ENCODE measurements at places on chromosomes 3 and 15.

DNA sequence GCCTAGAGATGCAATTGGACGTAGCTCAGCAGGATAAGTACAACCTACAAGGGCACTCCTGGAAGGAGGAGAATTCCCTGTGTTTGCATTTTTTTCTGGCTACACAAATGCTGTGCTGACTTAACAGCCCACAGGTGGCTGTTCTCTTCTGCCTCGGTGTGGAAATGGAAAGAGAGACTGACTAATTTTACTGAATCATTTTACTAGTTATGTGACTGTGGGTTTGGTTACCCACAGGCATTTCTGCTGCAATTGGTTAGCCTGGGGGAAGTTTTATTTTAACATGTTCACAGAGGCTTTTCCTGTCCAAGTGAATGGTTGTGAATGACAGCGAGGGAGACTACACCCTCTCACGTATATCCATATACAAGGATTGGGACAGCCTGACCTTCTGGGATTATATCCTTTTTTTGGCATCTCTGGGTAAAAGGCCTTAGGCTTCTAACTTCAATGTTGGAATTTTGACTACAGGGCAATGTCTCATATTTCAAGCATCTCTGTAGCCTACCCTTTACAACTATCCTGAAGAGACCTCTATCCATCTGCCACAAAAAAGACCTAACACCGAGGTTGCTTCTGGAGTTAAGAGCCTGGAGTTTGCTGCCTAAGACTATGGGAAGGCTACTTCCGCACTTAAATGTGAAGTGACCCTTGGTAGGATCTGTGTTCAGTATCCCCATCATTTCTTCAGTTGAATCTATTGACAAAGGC, 67.2 kb upstream of the TP63 start:
- DNase-seq: no peak

DNA sequence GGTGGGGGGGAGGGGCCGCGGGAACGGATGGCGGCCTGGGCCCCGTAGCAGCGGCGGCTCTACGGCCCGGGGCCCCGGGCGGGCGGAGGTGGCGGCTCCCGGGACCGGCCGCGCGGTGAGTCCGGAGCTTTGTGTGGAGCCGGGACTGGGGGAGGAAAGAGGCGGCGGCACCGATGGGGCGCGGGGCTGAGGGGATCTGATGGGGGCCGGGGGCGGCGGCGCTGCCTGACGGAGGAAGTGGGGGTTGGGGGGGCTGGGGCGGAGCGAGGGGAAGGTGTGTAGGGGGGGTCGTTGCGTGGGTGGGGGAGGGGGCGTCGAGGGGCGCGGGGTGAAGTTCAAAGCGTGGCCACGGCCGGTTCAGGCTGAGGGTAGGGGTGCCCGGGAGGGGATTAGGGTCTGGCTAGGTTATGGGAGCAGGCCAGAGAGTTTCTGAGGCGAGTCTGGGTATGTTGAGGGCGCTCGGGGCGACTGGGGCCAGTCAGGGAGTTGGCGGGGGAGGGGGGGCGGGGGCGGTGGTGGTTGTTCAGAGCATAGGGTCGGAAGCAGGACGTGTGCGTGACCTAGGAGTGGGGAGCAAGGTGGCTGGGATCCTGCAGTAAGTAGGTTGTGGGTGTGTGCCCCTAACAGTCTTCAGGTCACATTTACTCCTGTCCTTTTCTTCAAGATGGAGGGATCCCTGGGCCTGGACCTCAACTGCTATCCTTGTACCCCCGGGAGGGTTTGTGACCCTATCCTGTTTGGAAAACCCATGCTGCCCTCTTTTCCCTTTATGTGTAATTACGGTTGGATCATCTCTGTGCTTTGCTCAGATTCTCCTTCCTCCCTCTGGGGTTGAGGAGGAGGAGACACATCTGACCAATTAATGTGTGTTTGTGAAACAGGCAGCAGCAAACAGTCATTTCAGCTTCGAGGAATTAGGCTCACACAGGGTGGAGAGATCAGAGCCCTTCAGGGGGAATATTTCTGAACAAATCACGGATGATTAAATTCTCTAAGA, 644 bp downstream of the ZNF609 start:
- DNase-seq: no peak

GRCh38 chr3:127667119-127667681, 5.6 kb upstream of the ABTB1 start:
- DNase-seq: peak; percentile 52

DNA sequence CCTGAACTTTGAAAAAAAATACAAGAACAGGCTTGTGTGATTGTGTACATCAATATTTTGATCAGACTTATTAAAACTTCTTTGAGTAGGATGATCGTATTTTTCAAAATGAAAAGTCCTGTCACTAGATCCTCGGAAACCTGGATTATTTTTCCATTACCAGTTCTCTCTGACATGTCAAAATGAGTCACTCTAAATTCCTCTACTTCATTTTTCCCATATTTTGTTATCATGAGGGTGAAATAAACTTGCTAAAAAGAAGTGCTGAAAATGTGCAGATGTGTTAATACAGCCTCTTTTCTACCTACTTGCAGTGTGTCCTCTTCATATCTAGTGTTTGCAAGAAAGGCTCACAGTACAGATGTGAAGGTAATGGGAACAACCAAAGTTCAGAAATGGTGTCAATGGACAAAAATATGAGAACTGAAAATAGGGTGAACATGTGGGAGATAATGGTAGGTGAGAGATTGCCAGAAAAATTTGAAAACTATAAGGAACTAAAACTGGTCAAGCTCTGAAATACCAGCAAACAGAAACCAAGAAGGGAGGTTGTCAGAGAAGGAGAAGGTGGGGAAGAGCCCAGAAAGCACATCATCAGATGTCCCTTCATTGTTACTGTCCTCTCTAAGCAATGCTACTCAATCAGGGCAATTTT, 108.2 kb downstream of the EOMES start:
- no peak for DNase-seq

GRCh38 chr15:49991587-49991986, 127.4 kb downstream of the ATP8B4 start:
- DNase-seq: no peak

- no peak for DNase-seq
These were observed 16.8 kb downstream of the HEMK1 start for GRCh38 chr3:50585919-50586762.

DNA sequence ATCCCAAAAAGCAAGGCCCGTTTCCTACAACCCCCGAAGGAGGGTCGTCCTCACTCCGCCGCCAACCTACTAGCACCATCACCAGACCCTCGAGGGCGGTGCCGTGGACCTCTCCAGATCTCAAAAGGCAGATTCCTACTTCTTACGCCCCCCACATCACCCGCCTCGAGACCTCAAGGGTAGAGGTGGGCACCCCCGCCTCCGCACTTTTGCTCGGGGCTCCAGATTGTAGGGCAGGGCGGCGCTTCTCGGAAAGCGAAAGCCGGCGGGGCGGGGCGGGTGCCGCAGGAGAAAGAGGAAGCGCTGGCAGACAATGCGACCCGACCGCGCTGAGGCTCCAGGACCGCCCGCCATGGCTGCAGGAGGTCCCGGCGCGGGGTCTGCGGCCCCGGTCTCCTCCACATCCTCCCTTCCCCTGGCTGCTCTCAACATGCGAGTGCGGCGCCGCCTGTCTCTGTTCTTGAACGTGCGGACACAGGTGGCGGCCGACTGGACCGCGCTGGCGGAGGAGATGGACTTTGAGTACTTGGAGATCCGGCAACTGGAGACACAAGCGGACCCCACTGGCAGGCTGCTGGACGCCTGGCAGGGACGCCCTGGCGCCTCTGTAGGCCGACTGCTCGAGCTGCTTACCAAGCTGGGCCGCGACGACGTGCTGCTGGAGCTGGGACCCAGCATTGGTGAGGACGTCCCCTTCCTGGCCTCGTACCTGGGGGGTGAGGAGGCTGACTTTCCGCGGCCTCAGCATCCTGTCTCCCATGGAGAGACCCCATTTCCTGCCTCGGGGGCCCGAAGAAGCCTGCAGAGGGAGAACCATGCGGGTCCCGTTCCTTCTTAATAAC, at the start of gene MYD88:
TSS of gene MYD88 (plus strand) at position 313 of the 842 bp plus-strand sequence. CDS start at position 353, 40 bp downstream.
- DNase-seq: peak; percentile 94

DNA sequence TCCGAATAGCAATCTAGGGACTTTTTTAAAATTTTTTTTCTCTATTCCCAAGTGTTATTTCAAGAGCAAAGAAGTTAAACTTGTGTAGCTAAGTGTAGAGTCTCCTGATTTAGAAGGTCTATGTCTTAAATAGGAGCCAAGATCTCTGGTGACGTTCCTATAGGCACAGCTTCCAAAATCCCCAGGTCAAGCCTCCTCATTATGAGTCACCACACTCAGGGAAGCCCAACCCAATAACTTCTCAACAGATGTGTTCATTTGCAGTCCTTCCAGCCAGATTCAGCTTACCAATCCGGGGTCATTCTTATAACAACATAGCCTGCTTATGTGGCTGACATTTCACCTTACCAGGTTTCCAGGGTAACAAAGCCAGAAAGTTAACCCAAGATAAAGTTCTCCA, 270.3 kb downstream of the IL5RA start:
- DNase-seq: no peak

DNA sequence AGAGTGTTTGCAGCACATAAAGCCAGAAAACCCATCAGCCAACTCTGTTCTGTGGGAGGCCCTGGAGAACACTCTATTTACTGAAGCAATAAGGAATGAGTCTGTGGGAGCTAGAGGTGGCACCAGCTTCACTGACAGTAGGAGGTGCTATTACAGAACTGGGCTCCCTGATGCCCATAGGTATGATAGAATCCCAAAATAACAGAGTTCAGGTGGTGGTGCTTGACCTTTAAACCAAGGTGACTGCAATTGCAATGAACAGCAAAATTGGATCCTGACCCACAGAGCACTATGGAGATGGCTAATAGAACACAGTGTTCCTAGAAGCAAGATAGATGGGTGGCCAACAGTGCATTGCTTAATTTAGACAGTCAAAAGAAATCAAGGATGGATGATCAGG, 95.4 kb upstream of the RNU6-1 start:
- no peak for DNase-seq

DNA sequence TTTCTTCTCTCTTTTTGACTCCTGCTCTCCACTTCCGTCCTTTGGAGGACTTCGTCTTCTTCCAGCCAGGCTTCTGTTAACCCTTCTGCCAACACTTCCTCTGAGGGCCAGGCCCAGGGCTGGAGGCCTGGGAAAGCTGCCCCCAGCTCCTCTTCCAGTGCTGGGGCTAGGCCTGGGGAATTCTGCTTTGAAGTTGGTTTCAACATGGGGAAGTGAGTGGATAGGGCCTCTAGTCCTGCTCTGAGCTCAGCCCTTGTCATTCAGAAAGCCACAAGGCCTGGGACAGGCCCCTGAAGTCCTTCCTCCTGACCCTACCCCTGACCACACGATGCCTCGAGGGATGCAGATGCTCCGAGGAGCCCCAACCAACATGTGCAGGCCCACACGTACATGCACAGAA, 53.9 kb upstream of the HERC1 start:
- peak; percentile 49 for DNase-seq

DNA sequence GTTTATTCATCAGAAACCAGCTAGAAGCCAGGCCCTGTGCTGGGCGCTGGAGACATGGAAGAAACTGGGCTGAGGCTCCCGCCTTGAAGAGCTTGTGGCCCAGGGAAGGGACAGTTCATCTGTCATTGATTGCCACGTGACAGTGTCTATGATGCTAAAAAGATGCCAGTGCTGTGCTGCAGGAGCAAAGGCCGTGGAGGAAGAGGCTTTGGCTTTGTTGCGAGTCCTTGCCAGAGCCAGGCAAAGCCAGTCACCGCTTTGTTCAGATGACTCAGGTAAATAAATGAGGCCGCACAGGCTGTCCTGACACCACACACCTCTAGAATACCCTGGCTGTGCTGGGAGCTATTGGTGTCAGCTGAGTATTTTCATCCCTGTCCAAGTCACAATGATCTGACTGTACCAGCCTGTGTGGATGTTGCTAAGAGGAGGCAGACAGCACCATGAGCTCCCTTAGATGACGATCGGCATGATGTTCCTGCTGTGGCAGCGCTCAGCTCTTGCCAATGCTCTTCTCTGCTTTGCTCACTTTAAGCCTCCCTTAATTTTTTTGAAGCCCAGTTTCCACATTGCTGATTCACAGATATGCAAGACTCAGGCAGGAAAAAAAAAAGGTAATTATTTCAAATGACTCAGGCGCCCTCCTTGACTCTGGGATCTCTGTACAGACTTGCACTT, 77.5 kb downstream of the CCNL1 start:
- no peak for DNase-seq

GRCh38 chr3:52167240-52167639, 13.0 kb upstream of the POC1A start:
- no peak for DNase-seq

DNA sequence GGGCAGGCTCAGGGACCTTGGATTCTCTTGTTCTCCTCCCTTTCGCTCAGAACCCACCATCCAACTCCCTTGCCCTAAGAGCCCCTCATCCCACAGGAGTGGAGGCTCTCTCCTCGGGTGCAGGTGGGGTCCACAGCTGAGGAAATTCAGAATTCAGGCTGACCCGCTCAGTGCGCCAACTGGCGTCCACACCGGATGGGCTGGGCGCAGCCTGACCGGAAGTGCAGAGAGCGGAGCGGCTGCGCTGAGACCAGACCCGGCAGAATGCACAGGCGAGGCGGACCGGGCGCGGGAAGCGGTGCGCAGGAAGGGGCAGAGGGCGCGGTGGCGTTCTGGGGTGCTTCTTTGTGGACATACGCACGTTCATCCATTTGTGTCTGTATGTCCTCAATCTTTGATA, 210.4 kb upstream of the NDN start:
- DNase-seq: no peak

DNA sequence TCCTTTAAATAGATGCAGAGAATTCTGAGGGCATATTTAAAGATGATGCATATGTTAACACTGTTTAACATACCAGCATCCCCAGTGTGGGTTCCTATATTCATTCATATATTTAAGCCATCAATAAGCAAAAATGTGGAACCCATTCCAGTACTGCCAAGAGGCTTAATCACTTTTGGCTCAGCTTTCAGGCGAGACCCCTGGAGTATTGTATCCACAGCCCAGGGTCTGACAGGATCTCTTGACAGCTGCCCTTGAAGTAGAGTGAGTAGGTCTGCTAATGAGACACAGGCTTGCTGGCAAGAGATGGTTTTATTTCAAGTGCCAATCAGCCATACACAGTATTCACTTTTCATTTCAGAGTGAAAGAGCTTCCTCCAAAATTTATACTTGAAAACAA, 367.3 kb downstream of the OCA2 start:
- DNase-seq: no peak

- DNase-seq: no peak
These were observed 95.1 kb downstream of the RPL39L start for GRCh38 chr3:187044206-187044605.

DNA sequence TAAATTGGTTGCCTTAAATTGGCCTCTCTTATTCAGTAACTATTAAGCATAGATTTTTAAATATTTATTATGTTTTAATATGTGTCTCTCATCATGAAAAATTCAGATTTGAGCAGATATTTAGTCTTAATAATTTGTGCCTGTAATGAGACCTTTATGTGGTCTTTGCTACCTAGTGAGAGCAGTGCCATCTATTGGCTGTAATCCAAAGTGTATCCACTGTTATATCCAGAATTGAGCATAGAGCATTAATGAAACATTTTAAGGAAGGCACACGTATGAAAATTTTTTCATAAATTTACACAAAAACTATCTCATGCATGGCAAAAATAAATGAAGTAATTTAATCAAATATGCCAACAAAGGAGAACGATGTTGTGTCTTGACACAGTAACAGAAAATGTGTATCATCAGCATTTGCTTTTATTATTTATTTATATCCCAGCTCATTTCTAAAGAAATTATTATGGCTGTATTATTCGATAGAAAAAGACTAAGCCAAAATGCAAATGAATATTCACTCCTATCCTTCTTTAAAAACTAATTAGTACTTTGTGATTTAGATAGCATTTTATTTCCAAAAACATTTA, 203.5 kb downstream of the RSRC1 start:
- no peak for DNase-seq

Data from upper lobe of right lung (tissue), 1 donor.